Heart right ventricle (tissue), 16 donors: ENCODE measurements at places on chromosomes 5 and 9. TPM values are rescaled to one million over a fixed set of nuclear protein-coding genes. Genes with fewer than 3 reads are reported as not detected.

The ALDH1A1 gene
- polyA plus RNA-seq, result 32.8 TPM

The ANXA2R gene
- polyA plus RNA-seq, result 3.4 TPM

The PGM5 gene
- polyA plus RNA-seq, result 58.1 TPM

The TSLP gene
- 8.7 TPM for polyA plus RNA-seq

The WDR38 gene
- not detected for polyA plus RNA-seq

The GALT gene
- polyA plus RNA-seq, result 20.8 TPM

The EQTN gene
- polyA plus RNA-seq, result not detected

The LSM11 gene
- 0.66 TPM for polyA plus RNA-seq

The IL5 gene
- not detected for polyA plus RNA-seq

The FGFR4 gene
- polyA plus RNA-seq, result 2.4 TPM

The SPINK7 gene
- not detected for polyA plus RNA-seq

The IL3 gene
- not detected for polyA plus RNA-seq

The SCGB3A2 gene
- polyA plus RNA-seq, result 0.17 TPM

The DRD1 gene
- not detected for polyA plus RNA-seq

The TXNDC8 gene
- polyA plus RNA-seq, result not detected

The RANBP17 gene
- 0.88 TPM for polyA plus RNA-seq

The WNT8A gene
- polyA plus RNA-seq, result not detected

The IL4 gene
- polyA plus RNA-seq, result not detected

The BARHL1 gene
- not detected for polyA plus RNA-seq

The OR1J2 gene
- polyA plus RNA-seq, result not detected

The JAKMIP2 gene
- 0.07 TPM for polyA plus RNA-seq

The GMCL2 gene
- not detected for polyA plus RNA-seq
